ENCODE measurements at places on chromosomes 4 and X.

- DNase-seq, result no peak
These were observed 9.4 kb downstream of the FNIP2 start for GRCh38 chr4:158778156-158778711.

DNA sequence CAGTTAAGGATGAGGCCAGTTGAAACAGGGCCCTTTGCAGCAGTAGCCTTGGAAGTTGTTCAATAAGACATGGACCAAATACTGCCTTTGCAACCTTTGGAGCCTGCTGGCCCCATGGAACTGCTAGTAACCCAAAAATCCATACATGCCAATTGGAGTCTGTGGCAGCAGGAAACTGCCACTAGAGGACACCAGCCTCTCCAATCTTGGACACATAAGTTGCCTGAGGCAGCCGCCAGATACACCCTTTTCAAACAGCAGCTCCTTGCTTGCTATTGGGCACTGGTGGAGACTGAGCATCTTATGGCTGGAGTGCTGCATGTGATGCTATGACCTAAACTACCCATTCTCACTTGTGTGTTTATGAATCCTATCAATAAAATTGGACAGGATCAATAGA lies 14.8 kb upstream of the LAP3 start:
- no peak for DNase-seq

DNA sequence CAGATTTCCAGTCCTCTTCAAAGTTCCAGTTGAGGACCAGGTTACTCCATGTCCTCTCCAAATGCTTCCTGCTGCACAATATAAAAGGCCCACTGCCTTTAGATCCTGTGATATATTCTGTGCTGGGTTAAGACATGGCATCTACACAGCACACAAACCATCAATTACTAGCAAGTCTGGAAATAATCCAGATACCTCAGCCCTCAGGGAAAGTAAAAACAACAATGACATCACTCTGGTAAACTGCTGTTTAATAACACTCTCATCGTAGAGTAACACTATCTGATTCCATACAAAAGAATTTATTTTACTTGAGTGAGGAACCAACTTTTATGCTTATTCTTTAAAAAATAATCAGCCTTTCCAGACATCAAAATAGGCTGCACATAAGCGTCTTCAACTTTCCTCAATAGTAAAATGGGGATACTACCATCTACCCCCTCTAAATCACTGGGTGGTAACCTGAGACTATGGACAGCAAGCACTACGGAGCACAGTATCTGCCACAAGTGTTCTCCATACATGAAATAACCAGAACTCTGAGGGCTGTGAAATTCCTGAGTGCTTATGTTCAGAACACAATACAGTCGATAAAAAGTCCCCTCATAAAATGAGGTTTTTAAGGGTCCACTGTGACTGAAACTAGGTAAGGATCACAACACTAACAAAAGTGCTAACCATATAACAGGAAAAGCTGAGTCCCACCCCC lies 53.4 kb downstream of the ABCG2 start:
- no peak for DNase-seq

- no peak for DNase-seq
These were observed 50.4 kb downstream of the STX18 start for GRCh38 chr4:4491396-4491893.

GRCh38 chr4:114037988-114038387 lies 58.5 kb upstream of the ARSJ start:
- no peak for DNase-seq

GRCh38 chr4:58113126-58113525 lies 1002.9 kb upstream of the IGFBP7 start:
- no peak for DNase-seq

- no peak for DNase-seq
These were observed 21.3 kb upstream of the MXD4 start for GRCh38 chr4:2283199-2283711.

- DNase-seq, result no peak
These were observed 410 bp downstream of the GNL3L start for GRCh38 chrX:54530357-54530900.

- no peak for DNase-seq
These were observed 26.0 kb upstream of the IQCM start for GRCh38 chr4:149841686-149842085.

DNA sequence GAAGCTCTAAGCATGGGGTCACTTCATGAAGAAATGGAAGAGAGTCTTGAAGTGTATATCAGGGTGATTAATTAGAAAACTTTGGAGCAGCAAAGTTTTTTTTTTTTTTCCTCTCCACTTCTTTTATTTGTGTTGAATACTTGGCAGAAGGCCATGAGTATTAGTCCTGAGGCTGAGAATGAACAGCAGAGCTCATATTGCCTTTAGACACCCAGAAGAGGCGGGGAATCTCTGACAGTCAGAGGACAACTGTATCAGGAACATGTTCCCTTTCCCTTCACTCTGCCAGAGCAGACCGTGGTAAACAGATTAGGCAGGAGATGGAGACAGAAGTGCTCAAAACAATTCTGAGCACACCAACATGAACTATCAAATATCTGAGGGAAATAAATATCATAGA lies 300.9 kb downstream of the FAM47A start:
- DNase-seq, result no peak

DNA sequence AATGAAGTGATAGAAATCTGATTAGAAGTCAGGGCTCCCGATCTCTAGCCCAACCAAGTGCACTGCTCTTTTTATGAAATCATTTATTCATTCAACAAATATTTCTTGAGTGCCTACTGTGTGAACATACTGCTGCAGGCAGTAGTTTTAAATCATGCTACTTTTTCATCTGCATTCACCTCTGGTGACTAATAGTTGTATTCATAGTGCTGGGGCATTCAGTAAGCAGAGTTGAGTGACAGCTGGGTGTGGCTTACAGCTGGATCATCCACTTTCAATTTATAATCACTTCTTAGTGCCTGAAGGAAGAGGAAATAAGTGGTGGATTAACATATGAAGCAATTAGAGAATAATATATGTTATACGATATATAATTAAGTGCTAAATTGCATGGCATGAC lies 94.1 kb upstream of the HPRT1 start:
- DNase-seq, result no peak

DNA sequence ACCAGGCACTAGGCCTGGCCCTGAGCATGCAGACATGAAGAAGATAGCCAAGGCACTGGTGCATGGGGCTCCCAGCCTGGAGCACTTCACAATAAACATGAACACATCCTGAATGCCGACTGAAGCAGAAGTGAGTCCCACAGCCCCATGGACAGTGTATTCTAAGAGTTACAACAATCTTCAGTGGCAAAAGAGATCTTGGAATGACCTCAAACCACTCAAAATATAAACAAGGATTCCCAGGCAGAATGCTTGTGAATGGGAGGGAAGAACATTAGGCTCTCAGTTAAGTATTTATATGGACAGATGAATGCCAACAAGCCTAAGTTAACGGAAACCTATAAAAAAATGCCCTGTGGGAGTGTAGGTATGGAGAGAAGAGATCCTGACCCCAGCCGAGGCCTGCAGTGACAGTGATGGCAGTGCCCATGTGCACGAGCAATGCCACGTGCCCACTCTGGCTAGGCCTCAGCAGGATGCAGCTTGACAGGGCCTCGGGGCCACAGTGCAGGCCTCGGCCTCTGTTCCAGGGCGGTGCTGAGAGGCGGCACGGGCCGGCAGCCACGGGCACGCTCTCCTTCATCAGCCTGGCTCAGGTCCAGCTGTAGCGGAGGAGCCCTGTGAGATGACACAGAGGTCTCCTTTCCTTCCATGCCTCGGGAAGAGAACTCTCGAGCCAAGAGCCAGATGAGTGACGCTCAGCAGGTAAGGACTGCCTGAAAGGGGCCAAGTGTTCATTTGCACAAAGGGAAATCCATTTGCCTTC lies 49.2 kb downstream of the IRF2 start:
- no peak for DNase-seq

All from T follicular helper cell (primary cell).